AG09319 (cell line): ENCODE measurements at places on chromosomes 5 and 9.

- DNase-seq: no peak
Observed at GRCh38 chr9:29939559-29939958, 2366.3 kb upstream of the C9orf72 start.

- no peak for DNase-seq
Observed at GRCh38 chr5:62795926-62796325, 217.3 kb downstream of the LRRC70 start.

GRCh38 chr9:11039006-11039405 is 426.2 kb upstream of the PTPRD start:
- no peak for DNase-seq

DNA sequence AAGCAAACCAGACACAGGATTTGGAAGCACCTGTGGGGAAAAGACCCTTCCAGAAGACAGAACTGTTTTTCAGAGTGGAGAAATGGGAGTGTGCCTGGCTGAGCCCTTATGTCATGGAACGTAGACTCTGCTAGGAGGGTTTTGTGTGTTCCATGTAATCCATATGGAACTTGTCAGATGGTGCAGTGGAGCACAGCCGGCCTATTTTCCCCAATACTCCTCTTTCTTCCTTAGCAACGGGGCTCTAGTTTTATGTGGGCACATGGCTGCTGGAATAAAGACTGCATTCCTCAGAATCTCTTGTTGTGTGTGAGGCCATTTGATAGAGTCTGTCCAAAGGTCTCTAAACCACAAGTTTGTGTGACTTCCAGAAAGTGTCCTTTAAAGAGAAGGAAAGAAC is 284.0 kb downstream of the DRD1 start:
- no peak for DNase-seq

DNA sequence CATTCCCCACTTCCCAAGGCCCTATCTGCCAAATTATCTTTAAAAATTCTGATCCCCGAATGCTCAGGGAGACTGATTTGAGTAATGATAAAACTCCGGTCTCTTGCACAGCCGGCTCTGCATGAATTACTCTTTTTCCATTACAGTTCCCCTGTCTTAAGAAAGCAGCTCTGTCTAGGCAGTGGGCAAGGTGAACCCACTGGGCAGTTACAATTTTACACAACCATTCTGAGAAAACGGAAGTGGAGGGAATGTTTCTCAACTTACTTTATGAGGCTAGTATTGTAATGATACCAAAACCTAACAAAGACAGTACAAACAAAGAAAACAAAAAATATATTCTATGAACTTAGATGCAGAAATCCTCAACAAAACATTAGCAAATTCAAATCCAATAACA is 100.0 kb downstream of the MCTP1 start:
- DNase-seq: no peak

GRCh38 chr9:126781186-126782052 is 23.4 kb upstream of the ZBTB43 start:
- no peak for DNase-seq

DNA sequence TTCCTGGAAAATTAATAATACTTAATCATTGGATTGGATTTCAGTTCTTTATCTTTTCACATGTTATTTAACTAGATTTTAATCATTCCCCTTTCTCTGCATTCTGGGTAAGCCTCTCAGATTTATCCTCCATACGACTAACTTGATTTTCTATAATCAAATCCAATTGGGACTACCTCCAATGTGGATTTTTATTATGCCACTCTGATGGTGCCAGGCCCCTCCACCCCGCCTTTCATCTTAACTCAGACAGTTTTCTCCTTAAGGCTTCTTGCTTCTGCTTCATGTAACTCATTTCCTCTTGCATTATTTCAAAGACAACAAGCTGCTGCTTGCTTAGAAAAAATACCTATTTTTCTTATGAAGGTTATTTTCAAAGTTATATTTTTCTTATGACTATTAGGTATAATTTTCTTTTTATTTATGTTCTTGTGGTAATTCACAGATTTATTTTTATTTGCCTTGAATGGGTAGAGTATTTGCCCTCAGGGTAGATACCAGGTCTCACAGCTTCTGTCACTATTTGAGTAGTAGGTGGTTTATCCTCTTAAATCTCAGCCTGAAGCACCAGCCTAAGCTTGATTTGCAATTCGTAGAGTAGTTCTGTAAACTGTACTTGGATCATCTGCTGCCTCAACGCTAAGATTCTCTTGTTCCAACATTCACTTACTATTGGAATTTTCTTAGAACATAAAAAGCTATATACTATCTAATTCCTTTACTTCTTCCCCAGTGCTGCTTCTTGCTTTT is 659.0 kb upstream of the ARRDC3 start:
- DNase-seq: no peak

GRCh38 chr9:88462191-88462590 is 72.8 kb upstream of the NXNL2 start:
- DNase-seq: no peak

DNA sequence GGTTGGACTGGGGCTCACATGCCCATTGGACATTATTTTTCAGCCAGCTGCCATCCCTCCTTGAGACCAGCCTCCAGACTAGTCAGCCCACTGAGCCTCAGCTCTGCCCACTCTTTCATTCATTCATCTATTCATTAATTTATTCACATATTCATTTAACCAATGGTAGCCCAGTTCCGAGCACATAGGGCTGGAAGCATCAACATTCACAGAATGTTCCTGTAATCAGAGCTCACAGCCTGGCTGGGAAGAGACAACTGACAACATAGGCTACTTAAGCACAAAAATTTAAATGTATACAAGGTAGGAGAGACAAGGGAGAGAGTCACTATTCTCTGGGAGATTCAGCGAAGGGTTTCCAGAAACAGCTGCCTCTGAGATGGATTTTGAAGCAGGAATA is 17.0 kb upstream of the PBX3 start:
- no peak for DNase-seq

GRCh38 chr9:132078699-132079356 is 839 bp downstream of the MED27 start:
- DNase-seq: no peak

- no peak for DNase-seq
Observed at GRCh38 chr5:113487416-113487780, 855 bp downstream of the MCC start.

DNA sequence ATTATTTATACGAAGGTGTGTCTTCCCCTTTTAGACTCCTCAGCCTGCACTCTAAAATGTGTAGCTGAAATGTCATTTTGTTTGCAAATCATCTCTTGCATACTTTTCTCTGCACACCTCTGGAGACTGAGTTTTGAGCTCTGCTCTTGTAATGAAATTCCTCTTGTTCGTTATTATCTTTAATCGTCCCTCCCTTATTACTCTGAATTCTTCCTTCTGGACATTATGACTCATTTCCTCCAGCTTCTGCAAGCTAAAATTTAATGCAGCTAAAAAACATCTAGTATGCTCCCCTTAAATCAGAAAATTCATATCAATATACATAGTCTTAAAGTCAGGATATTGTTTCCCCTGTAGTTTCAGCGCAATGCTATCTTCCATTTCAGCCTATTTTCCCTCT is 13.5 kb downstream of the ISL1 start:
- no peak for DNase-seq

DNA sequence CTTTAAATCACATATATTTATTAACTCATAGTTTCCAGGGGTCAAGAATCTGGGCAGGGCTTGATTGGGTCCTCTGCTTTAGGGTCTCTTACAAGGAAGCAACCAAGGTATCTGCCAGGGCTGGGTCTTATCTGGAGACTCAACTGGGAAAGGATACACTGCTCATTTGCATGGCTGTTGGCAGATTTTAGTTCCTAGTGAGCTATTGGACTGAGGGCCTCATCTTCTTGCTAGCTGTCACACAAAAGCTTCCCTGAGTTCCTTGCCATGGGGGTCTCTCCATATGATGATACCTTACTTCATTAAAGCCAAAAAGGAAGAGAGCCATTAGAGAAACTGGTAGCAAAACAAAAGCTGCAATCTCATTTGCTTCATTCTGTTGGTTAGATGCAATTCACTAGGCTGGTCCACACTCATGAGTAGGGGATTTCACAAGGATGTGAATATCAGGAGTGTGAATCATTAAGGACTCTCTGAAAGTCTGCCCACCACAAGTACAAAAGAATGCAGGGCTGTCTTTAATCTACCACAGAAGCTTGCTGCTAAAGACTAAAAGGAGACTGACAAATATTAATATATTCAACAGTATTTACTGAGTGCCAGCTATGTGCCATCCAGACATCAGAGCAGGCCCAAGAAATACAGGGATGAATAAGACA is 42.0 kb upstream of the TIMD4 start:
- DNase-seq: no peak

GRCh38 chr5:74424162-74424868 is 216.2 kb downstream of the ENC1 start:
- no peak for DNase-seq

- DNase-seq: no peak
Observed at GRCh38 chr5:11822598-11822997, 81.6 kb downstream of the CTNND2 start.

DNA sequence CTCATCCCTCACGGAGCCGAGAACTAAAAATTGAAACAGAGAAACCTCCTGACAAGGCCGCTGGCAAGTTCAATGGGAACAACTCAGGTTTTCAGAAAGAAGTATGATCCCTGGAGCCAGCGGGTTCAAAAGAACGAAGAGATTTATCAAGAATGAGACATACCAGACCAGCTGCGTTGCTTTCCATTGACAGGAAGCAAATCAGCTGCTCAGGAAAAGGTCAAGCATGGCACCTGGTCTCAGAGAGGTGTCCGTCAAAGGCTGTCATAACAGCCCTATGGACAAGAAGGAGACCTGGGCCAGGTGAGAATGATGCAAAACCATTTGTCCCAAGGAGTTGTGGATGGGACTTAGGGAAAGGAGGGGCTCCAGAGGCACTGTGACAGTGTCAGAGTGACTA is 34.9 kb upstream of the GNE start:
- no peak for DNase-seq

DNA sequence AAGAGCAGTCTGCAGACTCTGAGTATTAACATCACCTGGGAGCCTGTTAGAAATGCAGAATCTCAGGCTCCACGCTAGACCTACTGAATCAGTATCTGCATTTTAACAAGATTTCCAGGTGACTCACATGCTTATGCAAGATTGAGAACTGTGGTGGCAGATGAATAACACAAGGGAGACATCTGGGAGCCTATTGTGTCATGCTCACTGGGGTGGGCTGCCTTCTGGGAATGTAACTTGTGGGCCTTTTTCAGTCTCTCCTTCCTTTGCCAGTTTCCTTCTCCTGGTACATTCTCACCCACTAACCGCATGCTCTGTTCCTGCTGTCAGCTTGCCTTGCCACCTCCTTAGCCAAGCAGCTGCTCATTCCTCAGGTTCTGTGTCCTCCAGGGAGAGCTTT is 176.6 kb upstream of the C9orf72 start:
- no peak for DNase-seq

DNA sequence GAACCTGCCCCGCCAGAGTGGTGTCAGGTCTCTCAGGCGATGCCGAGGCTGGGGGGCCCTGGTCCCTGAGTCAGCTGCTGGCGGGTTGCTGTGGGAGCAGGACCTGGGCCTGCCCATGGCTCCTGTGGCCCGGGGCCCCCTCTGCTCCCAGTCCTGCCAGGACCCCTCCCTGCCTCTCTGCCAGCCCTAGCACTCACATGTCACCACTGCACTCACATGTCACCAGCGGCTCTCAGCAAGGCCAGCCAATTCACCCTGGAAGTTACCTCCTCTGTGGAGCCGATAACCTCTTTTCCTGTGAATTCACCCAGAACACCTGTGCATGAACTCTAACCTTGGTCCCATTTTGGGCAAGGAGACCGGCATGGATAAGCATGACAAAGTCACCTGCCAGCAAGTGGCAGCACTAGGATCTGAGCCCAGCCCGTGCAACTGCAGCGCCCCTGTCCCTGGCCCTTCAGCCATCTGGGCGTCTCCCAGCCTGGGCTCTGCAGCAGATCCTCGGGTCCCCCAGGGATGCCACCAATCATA is 170.2 kb downstream of the GAPVD1 start:
- DNase-seq: no peak

DNA sequence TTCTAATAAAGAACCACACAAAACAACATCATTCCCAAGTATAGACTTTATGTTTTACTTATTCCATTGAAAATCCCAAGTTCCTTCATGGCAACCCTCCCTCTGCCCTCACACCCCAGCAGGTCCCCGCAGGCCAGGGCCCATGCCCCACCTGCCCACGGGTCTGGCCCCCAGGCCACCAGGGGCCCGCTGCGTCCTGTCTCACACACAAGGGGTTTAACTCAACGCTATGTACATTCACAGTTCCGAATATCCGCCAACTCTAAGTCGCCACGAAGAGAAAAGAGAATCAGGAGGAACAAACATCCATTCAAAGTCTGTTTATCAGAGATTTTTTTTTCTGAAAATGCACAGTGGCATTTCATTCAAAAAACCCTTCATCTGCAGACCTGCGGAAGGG is 16.2 kb upstream of the SLC6A3 start:
- no peak for DNase-seq

DNA sequence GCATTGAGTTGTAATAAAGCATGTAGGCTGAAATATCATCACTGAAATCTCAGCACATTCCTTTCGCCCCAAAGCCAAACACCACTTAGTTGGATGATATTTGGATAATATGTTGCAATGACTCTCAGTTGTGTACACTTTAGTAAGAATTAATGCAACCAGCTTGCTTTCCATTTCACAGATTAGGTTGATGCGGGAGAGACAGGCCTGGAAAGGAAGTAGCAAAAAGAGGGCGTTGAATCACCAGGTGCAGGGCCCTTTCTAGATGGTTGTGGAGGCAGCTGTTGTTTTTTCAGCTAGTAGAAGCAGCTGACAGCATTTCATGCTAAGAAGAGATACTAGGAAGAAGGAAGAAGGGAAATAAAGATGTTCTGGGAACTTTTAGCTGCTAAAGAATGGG is 30.9 kb downstream of the DMRT3 start:
- no peak for DNase-seq

DNA sequence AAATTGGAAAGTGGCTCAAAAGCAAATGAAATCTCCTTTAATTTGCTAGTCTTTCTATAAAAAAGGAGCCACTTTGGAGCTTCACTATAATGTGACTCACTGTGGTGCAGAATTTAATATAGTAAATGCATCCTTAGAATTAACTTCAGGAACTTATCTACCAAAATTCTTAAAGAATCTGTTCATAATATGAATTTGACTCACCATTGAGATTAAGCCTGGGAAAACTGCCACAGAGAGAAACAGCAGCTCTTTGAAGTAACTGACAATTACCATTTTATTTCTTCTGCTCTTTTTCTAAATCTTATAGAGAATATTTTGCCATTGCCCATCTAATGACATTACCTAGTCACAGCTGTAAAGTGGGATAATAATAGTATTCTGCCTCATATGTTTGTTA is 211.9 kb upstream of the CDH6 start:
- DNase-seq: no peak

GRCh38 chr9:88814577-88814976 is 176.7 kb upstream of the S1PR3 start:
- peak; percentile 89 for DNase-seq

- DNase-seq: no peak
Observed at GRCh38 chr5:69090158-69090557, 3.7 kb upstream of the SLC30A5 start.

DNA sequence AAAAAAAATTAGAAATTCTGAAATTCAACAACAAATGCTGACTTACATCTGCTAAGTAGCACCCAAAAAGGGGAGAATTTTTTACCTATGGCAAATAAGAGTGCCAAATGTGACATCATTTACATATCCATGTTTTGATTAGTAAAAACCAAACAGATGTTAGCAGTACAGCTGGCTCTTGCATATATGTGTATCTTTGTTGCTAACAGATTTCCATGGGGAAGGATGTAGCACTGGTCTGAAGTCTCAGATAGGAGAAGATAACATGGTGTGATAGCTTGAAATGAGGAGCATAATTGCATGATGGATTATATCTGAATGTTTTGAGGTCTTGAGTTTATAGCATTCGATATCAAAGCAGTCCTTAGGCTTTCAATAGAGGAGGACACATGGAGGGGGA is 17.5 kb downstream of the PIK3R1 start:
- no peak for DNase-seq

GRCh38 chr5:74767579-74767913 is 497 bp downstream of the NSA2 start:
- no peak for DNase-seq
